ENCODE measurements at places on chromosomes 7 and 10. TPM values are rescaled to one million over a fixed set of nuclear protein-coding genes. Genes with fewer than 3 reads are reported as not detected.

STYXL1 gene
- 40.4 TPM for total RNA-seq

CUBN gene
- total RNA-seq = 0.30 TPM

SRRT gene
- 127 TPM for total RNA-seq

MGMT gene
- 24.2 TPM for total RNA-seq

INMT gene
- 0.11 TPM for total RNA-seq

NOC3L gene
- total RNA-seq = 48.7 TPM

GRID1 gene
- 0.04 TPM for total RNA-seq

BAMBI gene
- total RNA-seq = 65.3 TPM

OPALIN gene
- not detected for total RNA-seq

MOGAT3 gene
- not detected for total RNA-seq

Measured in A375 (cell line).